ENCODE measurements at places on chromosomes 5 and 9.
A peak's percentile ranks its signal among the peaks of the same experiment; 100 is the strongest.

DNA sequence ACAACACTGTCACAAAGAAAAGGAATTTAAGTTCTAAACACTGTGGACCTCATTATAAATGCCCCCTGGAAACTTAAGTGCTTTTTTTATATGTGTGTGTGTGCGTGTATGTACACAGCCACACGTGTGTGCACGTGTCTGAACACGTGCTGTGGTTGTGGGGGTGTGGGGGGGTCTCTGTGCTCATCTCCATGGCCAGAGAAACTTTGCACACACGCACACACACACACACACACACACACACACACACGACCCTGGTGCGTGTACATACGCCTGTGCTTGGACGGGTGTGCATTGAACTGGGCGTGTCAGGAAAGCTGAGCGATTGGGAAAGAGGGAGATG is 27.9 kb downstream of the AMBP start:
- no peak for DNase-seq

- DNase-seq: no peak
Measured at GRCh38 chr5:143641549-143642355, 170.2 kb upstream of the HMHB1 start.

DNA sequence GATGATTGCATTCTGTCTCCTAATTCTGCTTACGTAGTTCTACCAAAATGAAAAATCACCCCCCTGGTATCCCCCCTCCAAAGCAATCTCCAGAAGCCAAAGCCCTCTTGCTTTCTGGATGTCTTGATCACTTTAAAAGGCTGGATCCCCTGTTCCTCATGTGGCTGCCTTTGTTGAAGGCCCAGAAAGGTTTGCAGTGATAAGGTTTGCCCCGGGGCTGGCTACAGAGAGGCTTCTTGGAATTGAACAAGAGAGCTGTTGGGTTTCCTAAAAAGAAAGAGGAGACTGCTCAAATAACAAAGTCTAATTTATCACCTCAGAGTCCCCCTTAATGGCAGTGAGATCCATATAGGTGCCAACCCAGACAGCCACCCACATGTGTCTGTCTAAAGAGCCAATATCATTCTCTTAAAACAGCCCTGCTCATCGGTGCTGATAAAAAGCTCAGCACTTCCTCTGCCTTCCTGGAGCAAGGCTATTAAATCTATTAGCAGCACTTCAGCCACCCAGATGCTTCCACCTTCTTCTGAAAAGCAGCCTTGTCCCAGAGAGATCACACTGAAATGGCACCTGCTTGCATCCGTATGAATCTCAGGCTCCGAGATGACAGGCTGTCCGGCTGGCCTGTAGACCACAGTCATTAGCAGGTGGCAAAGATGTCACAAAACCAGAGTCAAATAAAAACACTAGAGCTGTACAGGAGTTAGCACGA is 70.9 kb downstream of the TEX10 start:
- DNase-seq: no peak

- no peak for DNase-seq
Measured at GRCh38 chr5:37554938-37555337, 175.8 kb downstream of the WDR70 start.

DNA sequence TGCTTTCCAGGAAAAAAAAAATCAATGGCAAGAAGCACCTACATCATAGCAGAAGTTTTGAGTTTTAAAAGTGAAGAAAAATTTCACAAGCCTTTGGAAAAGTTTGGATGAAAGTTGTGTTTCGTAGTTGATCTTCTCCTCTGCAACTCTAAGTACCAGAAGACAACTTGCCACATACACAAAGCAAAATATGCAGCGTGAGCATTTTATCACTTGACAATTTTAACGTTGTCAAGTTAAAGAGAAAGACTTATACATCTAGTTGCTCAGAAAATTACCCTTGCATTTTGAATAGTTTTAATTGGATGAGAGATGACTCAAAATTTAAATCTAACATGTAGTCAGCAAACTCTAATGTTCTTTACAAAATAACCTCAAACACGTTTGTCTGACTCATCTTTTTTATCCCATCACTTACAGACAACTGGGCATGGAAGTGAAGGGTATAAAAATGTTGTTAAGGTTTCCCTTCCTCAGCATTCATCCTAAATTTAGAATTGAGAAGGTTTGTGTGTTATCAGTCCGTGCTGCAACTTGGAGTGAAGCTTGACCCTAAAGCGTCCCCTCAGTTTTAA is 213.4 kb downstream of the MARCHF11 start:
- DNase-seq: no peak

DNA sequence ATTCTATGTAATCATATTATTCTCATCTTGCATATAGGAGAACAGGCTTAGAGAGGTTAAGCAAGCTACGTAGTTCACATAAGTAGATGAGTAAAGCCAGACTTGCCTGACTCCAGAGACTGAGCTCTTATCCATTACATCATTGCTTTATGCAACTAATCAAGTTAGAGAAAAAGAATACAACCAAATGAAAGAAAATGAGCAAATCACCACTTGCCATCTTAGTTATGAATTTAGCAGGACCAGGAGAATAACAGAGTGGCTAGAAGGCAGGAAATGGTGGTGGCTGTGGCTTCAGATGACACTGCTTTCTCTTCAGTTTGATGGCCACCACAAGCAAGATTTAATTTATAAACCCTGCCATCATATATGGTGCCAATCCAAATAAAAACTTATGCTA is 26.6 kb downstream of the POC5 start:
- DNase-seq: no peak

- no peak for DNase-seq
Measured at GRCh38 chr5:80225934-80226326, 29.9 kb downstream of the SERINC5 start.

DNA sequence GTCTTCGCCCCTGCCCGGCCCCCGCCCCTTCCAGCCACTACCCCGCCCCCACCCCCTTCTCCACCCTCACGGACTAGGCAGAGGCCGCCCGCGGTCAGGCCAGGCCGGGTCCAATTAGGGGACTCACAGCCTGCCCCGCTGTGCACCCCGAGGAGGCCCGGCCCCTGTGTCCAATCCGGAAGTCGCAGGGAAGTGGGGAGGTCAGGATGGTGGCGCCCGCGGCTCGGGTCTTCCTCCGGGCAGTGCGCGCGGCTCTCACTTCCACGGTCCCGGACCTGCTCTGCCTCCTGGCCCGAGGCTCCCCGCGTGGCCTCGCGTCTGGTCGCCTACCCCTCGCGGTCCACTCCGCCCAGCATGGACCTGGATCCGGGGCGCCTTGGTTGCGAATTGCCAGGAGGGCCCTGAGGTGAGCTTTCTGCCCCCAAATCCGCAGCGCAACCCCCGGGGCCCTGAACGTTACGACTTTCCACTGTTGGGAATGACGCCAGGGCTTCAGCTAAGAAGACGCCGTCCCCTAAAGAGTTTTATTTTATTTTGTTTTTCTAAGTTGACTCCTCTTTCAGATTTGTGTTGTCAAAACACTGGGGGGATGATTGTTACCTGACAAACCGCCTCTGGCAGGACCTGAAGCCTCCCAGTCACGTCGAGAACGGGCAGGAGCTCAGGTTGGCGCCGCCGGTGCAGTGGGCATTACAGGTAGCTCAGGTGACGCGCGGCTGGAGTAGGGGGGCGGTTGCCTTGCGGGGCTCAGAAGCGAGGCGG is 763 bp upstream of the IRX2 start:
- DNase-seq: no peak

GRCh38 chr5:126182971-126183695 is 240.1 kb upstream of the GRAMD2B start:
- DNase-seq: no peak

GRCh38 chr5:81388169-81388568 is 5.8 kb downstream of the ACOT12 start:
- no peak for DNase-seq

DNA sequence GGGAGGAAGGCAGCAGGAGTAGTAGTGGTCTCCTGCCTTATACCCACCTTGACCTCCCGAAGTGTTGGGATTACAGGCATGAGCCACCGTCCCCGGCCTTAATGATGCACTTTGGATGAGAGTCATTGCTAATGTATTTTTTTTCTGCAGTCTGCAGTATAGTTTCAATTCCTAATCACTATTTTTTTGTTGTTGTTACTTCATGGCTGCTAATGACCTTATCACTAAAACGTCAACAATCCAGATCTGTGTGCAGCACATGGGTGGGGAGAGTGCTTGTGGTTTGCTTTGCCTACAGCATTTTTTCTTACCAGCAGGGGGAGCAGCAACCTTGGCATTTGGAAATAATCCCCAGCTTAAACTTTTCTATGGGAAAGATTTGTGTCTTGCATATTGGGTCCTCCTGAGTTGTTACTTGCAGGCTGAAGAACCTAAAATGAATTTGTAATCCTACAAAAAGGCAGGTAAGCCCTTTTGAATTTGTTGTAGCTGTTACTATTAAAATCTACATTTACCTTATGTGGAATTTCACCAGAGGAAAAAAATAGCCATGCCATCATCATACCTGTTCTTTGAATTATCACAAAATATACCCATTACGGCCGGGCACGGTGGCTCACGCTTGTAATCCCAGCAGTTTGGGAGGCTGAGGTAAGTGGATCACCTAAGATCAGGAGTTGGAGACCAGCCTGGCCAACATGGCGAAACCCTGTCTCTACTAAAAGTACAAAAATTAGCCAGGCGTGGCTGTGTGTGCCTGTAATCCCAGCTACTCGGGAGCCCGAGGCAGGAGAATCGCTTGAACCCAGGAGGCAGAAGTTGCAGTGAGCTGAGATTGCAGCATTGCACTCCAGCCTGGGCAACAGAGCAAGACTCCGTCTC is 6.3 kb upstream of the MED7 start:
- DNase-seq: peak; percentile 46

GRCh38 chr9:112166176-112167140 is 8.6 kb downstream of the SUSD1 start:
- DNase-seq: no peak

- DNase-seq: no peak
Measured at GRCh38 chr9:23587433-23587832, 238.6 kb downstream of the ELAVL2 start.

DNA sequence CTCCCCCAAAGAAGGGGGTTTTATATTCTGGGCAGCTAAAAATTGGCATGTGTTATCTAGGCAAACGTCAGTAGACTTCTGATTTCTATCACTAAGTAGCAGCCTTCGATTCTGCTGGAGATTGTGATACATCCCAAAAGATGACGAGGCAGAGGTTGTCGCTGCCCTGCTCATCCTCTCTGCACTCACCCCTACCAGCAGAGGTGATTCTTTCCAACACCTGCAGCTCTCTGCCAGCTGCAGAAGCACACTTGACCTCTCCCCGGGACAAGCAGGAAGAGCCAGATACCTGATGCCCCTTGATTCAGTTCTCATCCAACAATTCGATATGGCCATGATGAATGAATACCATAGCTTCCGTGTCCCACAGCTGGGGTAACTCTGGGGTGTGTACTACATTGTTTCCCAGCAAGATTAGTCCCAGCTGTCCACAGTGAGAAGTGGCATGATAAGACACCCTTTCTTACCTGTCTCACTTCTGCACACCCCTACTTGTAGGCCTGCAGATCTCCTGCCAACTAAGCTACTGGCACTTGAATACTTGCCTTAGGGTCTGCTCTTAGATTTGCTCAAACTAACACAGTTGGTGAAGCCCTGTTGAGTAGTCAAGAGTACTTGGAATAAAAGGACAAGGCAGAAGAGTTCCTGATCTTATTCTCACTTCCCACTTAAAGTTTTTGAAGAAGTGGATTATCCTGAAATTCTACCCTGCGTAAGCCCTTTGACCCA is 37.6 kb upstream of the SMAD5 start:
- DNase-seq: no peak

DNA sequence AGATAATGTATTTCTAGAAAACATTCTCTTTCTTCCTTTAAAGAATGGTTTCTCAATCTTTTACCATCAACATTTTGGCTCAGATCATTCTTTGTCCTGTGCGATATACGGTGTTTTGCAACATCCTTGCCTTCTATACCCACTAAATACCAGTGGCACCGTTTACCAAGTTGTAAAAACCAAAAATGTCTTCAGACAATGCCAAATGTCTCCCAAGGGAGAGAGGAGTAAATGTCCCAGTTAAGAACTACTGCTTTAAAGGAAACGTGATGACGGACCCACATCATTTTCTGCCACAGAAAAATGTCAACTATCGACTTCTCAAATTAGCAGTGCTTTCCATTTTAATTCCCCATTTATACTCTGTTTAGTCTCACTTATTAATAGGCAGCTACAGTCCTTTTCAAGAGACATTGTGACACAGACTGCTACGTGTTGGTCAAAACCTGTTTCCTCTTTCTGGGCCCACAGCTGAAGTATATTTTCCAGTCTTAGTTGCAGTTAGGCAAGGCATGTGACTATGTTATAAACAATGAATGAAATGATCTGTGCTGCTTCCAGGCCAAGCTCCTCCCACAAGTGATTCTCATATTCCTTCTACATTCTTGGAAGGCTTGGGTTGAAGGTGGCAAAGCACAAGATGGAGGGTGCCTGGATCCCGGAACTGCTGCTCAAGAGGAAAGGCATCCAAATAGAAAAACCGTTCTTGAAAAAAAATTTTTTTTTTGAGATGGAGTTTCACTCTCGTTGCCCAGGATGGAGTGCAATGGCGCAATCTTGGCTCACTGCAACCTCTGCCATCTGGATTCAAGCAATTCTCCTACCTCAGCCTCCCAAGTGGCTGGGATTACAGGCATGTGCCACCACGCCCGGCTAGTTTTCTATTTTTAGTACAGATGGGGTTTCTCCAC is 8.8 kb downstream of the PRXL2C start:
- no peak for DNase-seq

DNA sequence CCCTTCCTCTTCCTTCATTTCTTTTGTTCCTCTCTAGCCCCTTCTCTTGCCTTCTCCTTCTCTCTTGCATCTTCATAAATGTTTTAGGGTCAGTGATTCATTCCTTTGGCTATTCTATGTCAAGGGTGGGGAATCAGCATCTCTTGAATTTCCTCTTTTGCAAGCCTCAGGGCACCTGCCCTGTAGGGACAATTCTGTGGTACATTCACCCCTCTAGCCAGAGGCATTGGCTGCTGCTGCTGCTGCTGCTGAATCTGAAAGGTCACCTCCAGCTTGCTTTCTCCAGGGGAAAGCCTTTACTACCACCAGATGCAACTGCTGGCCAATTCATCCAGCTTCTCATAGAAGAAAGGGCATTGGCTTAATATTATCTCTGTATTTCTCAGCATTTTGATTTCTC is 87.3 kb downstream of the INSYN2B start:
- DNase-seq: no peak

DNA sequence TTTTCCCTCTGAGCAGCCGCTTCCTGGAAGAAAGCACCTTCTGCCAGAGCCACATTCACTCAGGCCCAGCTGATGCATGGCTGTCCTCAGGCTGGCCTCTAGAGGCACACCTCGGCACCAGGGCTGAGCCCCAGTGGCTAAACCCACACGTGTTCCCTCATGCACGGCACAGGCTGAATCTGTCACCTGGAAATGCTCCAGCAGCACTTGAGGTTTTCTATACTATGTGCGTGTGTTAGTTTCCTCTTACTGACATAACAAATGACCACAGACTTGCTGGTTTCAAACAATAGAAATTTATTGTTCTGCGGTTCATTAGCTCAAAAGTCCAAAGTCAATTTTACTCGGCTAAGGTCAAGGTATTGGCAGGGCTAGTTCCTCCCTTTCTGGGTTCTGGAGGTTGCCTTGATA is 141.4 kb downstream of the LRRC70 start:
- DNase-seq: no peak

DNA sequence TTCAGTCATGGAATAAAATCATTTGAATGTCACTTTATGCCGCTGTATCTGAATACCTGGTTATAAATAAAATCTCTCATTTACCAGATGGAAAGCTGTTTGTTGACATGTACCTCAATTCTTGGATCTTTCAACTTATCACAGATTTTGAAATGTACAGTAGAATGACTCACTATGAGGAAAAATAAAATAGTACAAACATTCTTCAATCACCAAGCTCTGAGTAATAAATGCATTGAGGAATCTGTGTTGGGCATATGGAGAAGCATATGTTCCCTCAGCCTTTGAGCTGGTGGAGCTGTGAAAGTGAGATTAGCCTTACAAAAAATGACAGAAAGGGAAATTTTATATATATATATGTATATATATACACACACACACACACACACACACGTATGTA is 175.4 kb downstream of the KIAA0825 start:
- no peak for DNase-seq

All from activated T-helper 1 cell treated with anti-CD3 and anti-CD28 coated beads, Interleukin-2, amount 50 U/mL, for 16 hours (primary cell).